ENCODE measurements at places on chromosomes 5 and 9.

DNA sequence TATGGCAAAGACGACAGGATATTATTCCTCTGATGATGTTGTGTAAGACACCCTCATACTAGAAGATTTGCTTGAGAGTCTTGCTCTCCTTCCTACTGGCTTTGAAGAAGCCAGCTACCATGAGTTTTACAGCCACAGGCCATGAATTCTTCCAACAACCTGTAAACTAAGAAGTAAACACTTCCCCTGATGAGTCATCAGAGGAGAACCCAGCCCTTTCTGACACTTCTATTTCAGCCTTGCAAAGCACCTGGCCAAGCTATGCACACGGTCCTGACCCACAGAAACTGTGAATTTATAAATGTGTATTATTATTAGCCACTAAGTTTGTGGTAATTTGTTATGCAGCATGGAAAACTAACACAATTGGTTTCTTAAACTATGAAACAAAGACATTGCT lies 288.8 kb upstream of the ADAMTSL1 start:
- no peak for DNase-seq

DNA sequence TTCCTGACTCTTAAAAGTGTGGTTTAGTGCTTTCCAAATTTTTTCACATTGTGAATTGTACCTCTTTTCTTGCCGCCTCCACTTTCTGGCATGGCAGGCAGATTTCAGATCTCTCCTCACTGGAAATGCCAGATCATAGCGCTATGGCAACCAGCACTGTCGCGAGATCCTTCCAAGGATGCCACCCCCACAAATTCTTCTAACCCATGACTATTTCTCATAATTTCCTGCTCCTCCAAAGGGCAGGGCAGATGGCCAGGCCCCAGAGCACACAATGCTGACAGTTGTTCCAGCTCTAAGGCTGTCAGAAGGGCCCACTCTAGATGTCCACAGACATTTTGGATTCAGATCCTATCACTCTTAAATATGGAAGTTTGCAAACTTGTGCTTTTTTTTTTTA lies 446.2 kb upstream of the RIOK2 start:
- DNase-seq: no peak

GRCh38 chr5:132756542-132756941 lies 9.3 kb downstream of the CCNI2 start:
- DNase-seq: no peak

GRCh38 chr5:80591352-80591751 lies 21.3 kb upstream of the ANKRD34B start:
- DNase-seq: no peak

GRCh38 chr9:134684375-134684723 lies 42.7 kb downstream of the COL5A1 start:
- no peak for DNase-seq
